HepG2 (cell line): ENCODE measurements at places on chromosomes 1 and 21. TPM values are rescaled to one million over a fixed set of nuclear protein-coding genes. Genes with fewer than 3 reads are reported as not detected.

- no peak for DNase-seq
Measured at GRCh38 chr1:195828325-195828724, 779.9 kb downstream of the KCNT2 start.

DNA sequence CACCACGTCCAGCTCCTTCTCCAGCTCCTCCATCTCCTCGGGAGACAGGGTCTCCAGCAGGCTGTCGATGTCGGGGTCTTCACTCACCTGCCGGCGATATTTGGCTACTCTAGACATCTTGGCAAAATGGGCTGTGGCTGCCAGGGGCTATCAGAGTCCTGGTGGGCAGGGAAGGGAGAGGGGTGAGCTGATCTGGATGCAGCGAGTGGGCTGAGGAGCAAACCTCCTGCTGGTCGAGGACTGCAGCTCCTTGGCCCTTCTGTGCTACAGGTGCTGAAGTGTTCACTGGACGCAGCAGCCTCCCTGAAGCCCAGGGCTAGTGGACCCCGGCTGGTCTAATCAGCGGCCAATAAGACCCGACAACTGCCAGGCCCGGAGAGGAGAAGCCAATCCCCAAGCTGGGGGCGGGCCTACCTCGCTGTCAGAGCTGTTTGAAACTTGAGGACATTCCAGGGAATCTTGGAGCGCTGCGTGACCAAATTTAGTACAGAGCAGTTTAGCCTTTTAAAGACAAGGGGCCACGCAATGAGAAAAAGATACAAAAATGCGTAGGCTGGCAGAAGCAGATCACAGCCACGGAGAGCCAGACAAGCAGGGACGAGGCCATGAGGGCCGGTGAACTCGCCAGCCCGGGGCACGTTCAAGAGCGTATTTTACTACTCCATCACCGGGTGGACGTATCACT is at the start of gene LMOD1:
LMOD1 (minus strand) TSS at position 325 of the 685 bp plus-strand sequence; CDS start at position 117, 208 bp downstream.
- DNase-seq, result peak; percentile 52

DNA sequence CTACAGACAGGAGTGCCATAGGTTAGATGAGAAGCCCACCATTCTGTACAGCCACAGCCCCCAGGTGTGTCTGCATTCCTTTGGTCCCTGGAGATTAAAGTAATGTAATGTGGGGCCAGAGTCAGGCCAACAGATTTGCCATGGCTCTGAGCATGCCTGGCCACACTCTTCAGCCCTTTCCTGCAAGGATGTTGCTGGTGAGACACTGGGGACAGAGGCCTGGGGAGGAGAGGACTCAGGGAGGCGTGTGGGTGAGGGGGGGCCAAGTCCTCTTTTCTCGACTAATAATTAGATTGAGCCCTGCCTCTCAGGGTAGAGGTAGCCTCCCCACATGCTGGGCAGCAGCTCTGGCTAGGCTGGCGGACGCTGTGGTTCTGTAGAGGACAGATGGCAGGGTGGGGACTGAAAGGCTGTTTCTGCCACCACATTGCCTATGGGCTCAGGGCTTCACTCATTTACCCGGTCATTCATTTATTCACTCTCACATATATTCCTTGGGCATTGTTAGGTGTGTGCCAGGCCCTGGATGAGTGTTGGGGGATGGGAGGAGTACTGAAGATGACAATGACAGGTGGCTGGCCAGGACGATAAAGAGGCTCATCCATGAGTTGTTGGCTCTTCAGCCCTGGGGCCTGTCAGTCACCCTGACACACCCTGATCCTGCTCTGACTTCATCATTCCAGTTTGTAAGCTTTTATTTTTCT is 7.1 kb upstream of the PRCC start:
- DNase-seq, result no peak

GRCh38 chr1:113980110-113980509 is 836 bp downstream of the OLFML3 start:
- no peak for DNase-seq

DNA sequence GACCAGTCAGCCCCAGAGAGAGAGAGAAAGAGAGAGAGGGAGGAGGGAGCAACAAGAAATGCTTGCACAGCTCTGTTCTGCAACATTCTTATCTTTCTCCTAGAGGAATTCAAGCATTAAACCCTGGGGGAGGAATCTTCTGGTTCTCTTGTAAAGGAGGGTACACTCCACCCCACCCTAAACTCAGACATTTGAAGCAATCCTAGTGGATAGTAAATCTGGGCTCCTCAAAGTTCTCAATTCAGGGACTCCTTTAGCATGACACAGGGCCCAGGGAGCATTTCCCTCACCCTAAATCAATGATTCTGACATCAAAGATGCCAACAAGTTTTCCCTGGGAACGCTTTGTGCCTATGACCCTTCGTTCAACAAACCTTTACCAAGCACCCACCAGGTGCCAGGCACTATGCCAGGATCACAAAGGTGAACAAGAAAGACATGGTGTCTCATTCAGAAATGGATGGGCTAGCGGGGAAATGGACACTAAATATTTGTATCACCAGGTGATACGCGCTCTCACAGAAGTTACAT is 11.9 kb upstream of the CAPN2 start:
- no peak for DNase-seq

DNA sequence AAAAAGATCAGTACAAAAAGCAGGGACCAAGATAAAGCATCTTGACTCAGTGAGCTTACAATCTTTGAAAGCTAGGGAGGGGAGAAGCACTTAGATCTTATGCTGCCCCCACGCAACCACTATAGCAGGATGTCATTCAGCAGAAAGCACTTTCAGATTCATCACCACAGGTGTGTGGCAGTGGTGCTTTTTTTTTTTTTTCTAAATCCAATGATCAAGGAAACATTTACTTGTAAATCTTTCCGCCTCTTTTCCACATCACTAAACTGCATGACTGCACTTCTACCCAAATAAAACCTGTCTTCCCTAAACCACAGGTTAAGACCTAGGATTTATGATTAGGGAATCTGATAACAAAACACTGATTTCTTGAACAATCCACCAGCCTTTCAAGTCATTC is 154.8 kb downstream of the SLC45A1 start:
- DNase-seq, result no peak

GRCh38 chr1:154199563-154199879 is 6.6 kb downstream of the CFAP141 start:
- DNase-seq, result peak; percentile 56

DNA sequence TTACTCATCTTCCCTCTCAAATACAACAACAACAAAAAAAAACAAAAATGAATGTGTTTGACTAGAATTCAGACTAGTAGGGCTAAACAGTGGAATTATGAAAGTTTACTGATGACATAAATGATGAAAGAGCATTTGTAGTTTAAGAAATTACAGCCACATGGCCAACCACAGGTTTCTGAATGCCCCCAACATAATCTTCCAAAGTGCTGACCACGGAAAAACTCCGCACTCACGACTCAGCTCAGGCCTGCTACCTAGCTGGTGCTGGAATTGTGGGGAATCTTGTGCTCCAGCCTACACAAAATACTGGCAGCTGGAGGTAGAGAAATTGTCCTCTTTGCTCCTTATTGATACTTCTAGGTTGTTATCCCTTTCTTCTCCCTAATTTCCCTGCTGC is 23.6 kb upstream of the TBX15 start:
- no peak for DNase-seq

DNA sequence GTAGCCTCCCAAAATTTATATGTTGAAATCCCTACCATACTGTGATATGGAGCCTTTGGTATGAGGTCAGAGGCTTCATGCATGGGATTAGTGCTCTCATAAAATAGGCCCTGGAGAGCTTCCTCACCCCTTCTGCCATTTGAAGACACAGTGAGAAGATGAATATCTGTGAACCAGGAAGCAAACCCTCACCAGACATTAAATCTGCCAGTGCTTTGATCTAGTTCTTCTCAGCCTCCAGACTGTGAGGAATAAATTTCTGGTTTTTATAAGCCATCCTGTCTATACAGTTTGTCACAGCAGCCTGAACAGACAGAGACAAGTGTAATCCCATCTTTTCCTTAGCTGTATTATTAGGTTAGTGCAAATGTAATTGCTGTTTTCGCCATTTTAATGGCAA is 88.4 kb downstream of the OLFML2B start:
- DNase-seq, result no peak

DNA sequence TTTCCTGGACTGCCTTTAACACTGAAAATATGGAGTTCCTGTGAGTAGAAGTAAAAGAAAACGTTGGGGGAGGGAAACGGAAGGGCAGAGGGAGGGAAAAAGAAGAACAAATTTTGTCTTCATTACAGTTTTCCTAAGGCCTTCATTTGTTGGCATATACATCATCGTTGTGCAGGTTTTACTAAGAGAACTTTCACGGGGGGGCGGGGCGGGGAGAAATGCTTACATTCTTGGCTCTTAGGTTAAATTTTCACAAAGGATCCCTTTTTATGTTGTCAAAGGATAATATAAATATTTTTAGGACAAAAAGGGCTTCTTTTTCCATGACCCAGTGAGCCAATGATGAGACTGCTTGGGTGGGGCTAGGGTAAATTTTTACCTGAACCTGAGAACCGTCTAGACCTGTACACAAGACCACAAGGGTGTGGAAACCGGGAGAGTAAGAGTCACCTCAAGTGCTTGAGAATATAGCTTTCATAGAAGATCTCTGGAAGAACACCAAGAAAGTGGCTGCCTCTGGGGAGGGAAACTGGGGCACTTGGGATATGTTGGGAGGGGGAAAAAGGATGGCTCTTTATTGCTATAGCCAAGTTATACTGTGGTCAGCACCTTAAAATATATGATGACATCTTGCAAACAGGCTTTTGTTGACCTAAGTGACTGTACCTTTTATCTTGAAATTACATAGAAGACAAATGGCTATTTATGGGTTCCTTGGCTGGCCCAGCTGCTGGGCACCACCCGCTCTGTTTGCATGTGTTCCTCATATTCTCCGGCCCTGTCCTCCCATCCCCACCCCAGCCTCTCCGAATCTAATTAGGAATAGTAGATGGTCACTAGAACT is 2.0 kb upstream of the UTP25 start:
- no peak for DNase-seq

DNA sequence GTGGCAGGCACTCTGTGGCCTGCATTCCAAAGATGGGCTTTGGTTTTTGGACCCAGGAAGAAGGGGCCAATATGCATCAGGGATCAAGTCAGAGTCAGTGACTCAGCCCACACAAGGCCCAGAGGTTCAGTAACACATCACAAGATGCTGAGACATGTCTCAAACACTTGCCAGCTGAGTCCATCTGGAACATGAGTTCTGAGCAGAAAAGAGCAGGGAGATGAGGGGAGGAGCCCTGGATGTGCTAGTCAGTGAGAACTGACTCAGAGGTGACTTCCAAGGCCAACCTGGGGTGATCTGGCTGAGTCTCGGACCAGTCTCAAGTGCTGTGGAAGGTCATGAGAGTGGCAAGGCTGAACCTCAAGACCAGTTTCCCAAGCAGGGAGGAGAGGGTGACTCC is 150.1 kb downstream of the CDC7 start:
- DNase-seq, result no peak

GRCh38 chr21:42414928-42415769 is 11.4 kb downstream of the UBASH3A start:
- DNase-seq, result no peak

DNA sequence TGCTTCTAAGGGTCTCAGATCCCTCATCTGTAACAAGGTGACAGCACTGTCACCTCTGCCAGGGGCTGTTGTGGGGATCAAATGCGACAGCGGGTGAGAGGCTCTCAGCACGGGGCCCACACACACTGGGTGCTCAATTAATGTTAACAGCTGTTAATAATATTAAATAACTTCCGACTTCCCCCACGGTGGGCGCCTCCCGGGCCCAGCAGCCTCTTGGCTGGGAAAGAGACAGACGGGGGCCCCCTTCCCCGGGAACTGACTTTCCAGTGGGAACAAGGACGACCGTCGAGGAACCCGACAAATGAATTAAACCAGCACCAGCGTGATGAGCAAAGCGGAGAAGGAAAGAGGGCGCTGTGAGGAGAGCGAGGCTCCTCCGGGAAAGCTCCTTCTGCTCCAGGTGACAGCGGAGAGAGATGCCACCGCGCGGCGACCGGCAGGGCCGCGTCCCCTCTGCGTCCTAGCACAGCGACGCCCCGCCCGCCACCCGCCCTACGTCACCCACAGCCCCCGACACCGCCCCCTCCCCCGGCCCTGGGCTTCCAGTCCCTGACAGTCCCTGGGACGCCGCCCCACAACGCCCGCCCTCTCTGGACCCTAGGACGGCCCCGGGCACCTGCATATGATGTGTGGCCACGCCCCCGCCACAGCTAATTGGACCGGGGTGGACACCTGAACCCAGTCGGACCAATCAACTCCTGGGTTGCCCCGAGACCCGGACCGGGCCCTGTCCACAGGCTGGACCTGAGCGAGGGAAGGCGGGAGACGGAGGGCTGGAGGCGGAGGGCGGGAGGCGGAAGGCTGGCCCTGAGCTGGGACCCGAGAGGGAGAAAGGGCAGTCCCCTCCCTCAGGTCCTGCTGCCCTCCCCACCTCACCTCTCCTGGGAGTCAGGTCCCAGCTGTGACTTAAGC is 38.2 kb downstream of the MATN1 start:
- DNase-seq, result peak; percentile 78

DNA sequence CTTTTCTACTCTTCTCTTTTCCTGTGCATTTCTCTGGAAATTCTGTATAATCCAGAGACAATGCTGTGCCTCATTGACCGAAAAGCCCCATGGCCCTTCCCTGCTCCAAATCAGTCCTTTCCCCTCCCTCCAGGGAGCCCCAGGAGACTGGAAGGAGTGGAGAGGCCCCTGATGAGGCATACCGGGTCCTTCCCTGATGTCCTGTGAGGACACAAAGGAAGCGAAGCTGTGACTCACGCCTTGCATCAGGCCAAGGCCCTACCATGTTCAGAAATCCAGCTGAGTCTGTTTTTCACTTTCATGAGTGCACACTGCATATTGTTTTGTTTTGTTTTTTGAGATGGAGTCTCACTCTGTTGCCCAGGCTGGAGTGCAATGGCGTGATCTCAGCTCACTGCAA is 38.7 kb upstream of the BECN2 start:
- no peak for DNase-seq

GRCh38 chr21:38661197-38661871 is 144.4 kb upstream of the ETS2 start:
- no peak for DNase-seq

DNA sequence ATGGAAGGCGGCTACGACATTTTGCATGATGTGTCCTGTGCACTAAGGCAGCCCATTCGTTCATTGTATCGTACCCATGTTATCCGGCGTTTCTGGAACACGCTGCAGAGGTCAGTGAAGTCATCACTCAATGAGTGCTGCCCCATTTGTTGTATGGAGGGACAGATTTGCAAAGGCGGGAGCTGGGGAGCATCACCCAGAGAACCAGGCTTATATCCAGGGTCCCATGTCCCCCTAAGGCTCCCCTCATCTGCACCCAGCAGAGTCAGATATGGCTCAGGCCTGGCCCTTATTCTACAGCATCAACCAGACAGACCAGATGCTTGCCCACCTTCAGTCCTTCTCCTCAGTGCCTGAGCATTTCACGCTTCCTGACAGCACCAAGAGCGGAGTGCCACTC is 31.2 kb downstream of the SZT2 start:
- no peak for DNase-seq

- DNase-seq, result no peak
Measured at GRCh38 chr21:39674801-39675200, 62.1 kb downstream of the B3GALT5 start.

The RGSL1 gene
- total RNA-seq, result not detected in 2 replicates

The GBP4 gene
- total RNA-seq, result not detected in 2 replicates

The RGS1 gene
- not detected in 2 replicates for total RNA-seq

The PGLYRP4 gene
- total RNA-seq, result not detected in 2 replicates

The LSM10 gene
- total RNA-seq, result 14.0 and 17.0 TPM in 2 replicates

The ORC1 gene
- total RNA-seq, result 23.5 and 32.5 TPM in 2 replicates

The NUDT4B gene
- 3.3 and 3.6 TPM in 2 replicates for total RNA-seq

The CHODL gene
- total RNA-seq, result not detected in 2 replicates

The SPRR3 gene
- not detected in 2 replicates for total RNA-seq

The LRRC7 gene
- total RNA-seq, result not detected in 2 replicates

The ENO1 gene
- total RNA-seq, result 1,559 and 2,216 TPM in 2 replicates

The HCRTR1 gene
- total RNA-seq, result not detected in 2 replicates

The OPTC gene
- not detected in 2 replicates for total RNA-seq
